ENCODE measurements at places on chromosomes 12 and 14.

- DNase-seq, result no peak
Measured at GRCh38 chr12:84954415-84954814, 41.8 kb upstream of the SLC6A15 start.

- DNase-seq, result no peak
Measured at GRCh38 chr14:103526247-103526913, 2.6 kb upstream of the TRMT61A start.

DNA sequence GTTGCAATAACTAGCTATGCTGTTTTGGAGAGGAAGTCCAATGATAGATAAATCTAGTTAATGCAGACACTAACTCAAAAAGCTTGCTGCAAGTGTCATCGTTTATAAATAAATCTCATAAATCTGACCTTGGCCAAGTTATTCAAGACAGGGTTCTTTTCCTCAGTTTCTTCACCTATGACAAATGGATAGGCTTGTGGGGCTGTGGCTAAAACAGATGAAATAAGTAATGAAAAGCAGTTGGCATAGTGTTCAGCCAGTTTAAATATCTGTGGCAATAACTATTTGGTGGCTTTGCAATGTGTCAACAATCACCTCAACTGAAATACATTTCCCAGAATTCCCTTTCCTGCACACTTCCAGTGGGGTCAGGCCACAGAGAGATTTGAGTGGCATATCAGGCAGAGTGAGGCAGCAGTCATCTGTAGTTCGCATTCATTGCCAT lies 169.9 kb downstream of the DYRK2 start:
- no peak for DNase-seq

DNA sequence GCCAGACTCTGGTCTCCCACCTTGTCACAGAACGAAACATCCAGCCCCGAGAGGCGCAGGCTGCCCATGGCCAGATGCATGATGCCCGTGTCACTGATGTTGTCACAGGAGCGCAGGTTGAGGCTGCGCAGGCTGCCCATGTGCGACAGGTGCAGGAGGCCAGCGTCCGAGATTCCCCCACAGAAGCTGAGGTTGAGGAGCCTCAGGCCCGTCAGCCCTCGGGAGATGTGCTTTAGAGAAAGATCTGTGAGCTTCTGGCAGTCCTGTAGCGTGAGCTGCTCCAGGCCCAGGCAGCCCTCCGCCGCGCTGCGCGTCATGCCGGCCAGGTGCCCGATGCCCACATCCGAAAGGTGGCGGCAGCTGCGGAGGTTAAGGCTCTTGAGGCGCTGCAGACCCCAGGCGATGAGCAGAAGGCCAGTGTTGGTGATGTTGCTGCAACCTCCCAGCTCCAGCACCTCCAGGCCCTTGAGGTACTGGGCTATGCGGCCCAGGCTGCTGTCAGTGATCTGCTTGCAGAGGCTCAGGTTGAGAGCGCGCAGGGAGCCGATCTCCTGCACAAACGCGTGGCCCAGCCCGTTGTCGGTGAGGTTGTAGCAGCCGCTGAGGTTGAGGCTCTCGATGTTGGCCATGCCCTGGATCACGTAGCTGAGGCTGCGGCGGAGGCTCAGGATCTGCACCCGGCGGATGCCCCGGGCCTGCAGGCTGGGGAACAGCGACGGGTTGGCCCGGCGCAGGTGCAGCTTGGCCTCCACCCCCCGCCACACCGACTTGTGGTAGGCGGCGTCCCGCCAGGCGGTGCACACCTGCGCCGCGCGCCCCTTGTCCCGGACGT lies 991 bp downstream of the FBXL14 start:
- DNase-seq, result no peak

DNA sequence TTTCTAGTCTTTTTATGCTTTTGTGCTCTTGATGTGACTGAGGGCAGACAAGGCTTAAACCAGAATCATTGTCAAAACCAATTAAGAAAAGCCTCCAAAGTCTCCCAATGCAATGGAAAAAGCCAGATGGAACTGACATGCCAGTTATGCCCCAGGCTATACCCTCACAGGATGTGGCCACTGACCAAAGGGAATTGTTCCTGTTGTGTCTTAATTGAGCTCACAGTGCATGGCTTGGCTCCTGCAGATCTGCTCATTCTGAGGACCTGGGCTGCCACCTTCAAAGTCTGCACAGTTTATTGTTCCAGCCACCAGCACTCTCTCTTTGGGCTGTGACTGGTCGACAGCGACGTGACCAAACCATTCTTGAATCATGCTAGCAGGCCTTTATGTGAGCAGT lies 17.1 kb upstream of the BICD1 start:
- DNase-seq, result no peak

GRCh38 chr12:50562520-50563433 lies 58.0 kb downstream of the DIP2B start:
- DNase-seq, result no peak

DNA sequence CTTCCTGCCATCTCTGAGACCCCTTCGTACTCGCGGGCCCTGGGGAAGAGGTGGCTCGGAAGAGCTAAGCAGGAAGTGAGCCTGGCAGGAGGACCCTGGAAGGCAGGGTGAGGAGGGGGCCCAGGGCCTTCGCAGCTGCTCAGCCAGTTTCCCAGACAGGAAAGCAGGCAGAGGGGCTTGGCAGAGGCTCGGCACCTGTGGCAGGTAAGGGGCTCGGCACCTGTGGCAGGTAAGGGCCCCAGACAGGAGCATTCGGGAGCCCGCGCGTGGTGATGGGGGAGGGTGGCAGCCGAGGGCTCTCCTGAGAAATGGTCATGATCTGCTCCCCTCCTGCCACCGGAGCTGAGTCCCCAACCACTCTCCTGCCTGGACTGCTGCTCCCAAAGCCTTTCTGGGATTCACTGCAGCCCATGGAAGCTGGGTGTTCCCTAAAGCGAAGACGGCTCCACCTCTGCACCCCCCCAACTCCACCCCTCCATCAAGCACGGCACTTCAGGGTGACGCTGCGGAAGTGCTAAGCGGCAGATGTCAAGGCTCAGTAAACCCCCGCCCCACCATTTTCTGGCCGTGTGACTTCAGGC lies 63.2 kb downstream of the PRIMA1 start:
- DNase-seq, result no peak

- no peak for DNase-seq
Measured at GRCh38 chr12:121511916-121512315, 68.9 kb downstream of the KDM2B start.

GRCh38 chr12:503111-503761 lies 43.5 kb downstream of the B4GALNT3 start:
- DNase-seq, result no peak

GRCh38 chr14:98945611-98946570 lies 326.1 kb downstream of the BCL11B start:
- no peak for DNase-seq

- DNase-seq, result no peak
Measured at GRCh38 chr12:114408471-114408885, 2.5 kb upstream of the TBX5 start.

GRCh38 chr14:77543240-77543551 lies 44.6 kb upstream of the ISM2 start:
- DNase-seq, result no peak
